DND-41 (cell line): ENCODE measurements at places on chromosomes 13 and 19.

DNA sequence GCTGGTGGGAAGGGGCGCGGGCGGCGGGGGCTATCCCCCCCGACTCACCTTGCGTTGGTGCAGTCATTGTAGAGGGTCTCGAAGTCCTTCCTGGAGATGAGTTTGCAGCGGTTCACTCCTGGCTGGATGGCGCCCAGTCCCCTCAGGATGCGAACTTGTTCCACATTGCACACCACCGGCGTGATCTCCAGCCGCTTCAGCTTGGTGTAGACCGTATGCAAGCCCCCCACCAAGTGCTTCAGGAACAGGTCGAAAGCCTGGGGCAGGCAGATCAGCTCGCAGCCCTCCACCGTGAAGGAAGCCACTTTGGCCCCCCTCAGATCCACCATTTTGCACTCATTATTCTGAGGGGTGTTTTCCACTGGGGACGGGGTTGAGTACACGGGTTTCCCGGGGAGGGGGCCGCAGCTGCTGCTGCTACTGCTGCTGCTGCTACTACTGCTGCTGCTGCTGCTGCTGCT, 1.1 kb downstream of the DACH1 start:
- no peak for DNase-seq

DNA sequence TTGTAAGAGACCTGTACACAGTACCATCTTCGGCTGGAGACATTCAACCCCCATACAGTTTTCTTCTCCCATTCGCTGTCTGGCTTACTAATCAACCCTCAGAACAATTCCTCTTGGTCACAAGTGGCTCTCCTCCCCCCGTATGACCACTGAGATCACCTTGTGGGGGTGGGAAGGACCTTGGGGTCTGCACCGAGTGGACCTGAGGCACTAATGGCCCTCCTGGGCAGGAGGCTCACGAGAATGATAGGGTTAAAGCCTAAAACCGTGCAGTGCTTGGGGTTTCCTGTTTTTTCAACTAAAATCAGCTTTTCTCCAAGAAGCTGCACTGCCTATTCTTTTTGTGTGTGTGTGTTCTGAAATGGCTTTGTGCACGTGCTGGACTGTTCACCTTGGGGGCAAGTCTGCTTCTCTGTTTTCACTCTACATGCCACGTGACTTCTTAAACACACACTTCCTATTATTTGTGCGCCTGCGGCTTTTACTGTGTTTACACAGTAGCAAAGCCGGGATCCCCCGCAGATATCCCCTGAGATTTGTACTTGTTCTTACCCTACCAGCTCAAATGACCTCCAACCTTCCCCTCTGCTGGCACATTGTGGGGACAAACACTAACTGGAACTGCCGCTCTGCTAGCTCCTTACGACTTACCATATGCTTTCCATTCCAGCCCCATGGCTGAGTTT, 12.3 kb downstream of the RBM26 start:
- DNase-seq: no peak

DNA sequence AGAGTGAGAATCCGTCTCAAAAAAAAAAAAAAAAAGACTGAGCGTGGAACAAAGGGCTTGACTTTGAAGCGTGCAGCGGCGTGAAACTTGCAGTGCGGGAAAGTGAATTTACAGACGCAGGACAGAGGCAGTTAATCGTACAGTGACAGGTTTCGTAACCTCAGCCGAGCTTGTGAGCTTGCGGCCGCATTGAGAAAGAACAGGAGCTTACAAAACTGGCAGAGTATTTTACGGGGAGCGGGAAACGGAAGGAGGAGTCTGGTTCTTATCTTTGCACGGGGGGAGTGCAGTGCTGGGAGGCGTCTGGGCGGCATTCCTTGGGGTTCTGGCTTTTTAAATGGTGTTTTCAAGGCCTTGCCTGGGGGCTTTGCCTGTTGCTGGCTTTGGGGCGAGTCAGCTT, 6.0 kb upstream of the BSG start:
- DNase-seq: no peak

DNA sequence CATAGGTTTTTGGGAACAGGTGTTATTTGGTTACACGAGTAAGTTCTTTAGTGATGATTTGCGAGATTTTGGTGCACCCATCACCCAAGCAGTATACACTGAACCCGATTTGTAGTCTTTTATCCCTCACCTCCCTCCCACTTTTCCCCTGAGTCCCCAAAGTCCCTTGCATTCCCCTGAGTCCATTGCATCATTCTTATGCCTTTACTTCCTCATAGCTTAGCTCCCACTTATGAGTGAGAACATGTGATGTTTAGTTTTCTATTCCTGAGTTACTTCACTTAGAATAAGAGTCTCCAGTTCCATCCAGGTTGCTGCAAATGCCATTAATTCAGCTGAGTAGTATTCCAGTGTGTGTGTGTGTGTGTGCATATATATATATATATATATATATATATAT, 97.2 kb upstream of the EDNRB start:
- no peak for DNase-seq
